ENCODE measurements at places on chromosomes 7 and 10.

DNA sequence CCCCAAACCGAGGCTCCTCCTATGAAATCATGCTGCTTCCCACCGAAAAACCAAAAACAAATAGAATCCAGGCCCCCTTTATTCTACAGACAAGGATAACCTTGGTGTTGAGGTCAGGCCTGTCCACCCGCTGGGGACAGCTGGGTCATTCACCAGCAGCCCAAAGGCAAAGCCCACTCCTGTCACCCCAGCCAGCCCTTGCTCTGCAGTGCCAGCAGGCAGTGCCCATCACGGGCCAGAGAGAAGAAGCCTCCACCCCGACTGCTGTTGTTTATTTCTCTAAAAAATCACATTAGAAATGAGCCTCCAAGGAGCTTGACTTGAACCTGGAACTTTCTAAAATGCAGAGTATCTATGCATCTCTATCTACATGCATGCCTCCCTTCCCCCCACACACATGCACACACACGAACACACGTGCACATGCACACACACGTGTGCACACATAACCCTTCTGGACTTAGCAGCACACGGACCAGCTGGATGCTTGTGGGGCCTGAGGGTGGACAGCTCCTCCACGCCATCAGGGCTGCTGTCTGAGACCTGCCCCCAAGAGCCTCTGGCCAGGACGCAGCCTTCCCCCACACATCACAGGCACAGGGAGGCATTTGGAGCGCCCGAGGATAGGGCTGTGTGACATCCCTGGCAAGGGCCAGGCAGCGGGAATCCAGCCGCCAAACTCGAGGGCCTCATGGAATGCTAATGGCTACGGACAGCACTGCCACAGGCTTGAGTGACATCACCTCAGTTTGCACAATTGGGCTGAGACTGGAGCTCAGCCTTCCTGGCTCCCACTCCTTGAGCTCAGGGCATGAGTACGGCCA lies 22.8 kb downstream of the PRKAG2 start:
- DNase-seq, result no peak

DNA sequence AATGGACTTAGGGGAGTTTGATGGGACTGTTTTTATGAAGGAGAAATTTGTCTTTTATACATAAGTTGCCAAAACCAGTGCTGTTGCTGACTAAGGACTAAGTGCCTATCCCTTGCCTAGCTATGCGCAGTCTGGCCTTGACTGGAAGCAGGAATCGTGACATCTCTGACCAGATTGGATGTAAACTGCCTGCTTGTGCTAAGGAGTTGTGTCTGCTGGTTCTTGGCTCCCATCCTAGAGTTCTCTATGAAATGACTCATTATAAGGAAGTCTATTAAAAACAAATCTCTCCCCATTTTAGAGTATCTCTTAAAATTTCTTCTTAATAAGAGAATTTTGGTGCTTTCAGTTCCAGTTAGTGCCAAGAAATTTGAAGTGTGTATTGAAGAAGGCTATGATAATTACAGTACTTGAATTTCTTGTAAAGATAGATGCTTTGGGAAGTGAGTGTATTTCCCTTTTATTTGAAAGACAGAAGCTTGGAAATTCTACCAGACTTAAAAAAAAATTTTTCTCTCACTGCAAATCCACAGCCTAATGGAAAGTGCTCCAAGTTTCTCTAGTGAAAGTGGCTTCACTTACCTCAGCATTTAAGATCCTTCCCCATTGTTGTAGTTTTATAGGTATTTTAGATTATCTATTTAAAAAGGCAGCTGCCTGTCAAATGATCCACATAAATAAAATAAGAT lies 77.6 kb downstream of the BICC1 start:
- DNase-seq, result no peak

- no peak for DNase-seq
Observed at GRCh38 chr10:103645141-103646054, 151.9 kb downstream of the NEURL1 start.

DNA sequence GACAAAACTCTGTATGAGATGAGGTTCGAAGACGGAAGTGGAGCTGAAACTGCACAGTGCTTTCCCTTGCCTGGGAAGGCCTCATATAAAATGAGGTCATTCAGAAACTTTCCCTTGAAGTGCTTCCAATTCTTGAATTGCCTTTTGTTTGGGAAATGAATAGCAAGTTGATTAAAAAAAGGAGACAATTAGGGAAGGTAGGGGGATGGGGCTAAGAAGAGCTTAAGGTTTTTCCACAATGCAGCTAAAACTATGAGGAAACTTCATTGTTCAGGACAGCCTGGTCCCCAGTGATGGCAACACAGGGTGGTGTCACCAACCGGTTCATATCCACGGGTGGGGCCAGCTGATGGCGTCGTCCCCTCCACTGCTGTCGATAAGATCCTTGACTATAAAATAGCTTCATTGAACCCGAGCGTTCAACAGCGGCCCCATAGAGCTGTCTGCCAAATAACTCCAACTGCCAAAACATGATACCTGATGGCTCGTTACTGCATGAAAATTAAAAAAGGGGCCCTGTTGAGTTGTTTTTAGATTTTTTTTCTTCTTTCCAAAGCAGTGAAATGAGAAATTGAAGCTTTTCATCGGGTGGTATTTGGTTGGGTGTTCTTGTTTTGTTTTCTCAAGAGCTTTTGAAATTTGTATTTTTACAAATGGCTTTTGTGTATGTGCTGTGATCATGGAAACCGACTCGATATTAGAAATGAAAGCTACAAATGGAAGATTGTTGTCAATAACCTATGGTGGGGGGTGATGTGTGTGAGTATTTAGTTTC lies 2.8 kb upstream of the CELF2 start:
- DNase-seq, result no peak

- no peak for DNase-seq
Observed at GRCh38 chr10:19713159-19713558, 103.1 kb upstream of the PLXDC2 start.

DNA sequence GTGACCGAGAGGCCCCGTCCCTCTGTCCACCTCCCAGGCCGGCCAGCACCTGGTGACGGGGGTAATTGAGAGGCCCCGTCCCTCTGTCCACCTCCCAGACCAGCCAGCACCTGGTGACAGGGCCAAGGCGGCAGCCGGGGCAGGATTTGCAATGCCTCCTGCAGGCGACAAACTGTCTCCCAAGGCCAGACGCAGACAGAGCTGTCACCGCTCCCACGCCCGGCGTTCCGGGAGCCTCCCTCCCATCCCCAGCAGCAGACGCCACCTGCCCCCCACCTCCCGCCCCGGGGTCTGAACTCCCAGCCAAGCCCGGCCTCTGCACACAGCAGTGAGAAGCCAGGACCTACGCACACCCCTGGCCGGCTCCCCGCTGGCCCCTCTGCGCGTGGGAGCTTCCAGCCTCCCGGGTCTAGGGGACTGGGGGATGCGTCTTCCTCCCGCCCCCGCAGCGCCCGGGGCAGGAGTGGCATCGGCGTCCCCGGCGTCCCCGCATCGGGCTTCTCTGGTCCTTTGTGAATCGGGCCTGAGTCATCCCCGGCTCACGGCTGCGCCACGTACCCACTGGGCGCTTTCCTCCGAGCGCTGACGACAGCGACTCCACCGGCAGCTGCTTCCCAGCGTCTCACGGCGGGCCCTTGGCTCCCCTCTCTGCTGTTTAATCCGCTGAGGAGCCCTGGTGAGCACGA lies 95.1 kb upstream of the DIP2C start:
- peak; percentile 57 for DNase-seq

DNA sequence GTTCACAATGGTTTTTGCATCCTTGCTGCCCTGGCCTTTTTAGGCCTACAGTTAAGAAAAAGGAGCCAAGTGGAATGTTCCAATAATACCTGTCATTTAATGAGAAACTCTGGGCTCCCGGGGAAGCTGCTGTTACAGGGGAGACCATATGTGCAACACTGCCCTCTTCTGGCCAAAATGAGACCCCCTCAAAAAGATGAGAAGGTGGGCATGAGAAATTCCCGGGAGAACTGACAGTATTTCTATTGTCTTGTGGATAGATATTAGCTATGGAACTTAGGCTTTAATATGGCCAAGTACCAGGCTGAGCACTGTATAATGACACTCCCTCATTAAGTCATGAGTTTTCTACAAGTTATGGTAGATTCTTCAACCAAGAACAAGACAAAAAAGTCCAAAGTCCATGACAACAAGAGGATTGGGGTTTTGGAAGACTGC lies 99.4 kb downstream of the CCDC3 start:
- DNase-seq, result peak; percentile 84

GRCh38 chr10:67779465-67780203 lies 58.4 kb downstream of the DNAJC12 start:
- DNase-seq, result no peak

- DNase-seq, result peak; percentile 50
Observed at GRCh38 chr10:119650692-119651513, at the start of gene BAG3. BAG3 (plus strand) TSS chr10:119651380; CDS start chr10:119651676, 296 bp downstream.

- no peak for DNase-seq
Observed at GRCh38 chr7:4308205-4308590, 373.9 kb upstream of the FOXK1 start.

GRCh38 chr7:51182636-51183166 lies 133.9 kb downstream of the COBL start:
- no peak for DNase-seq

GRCh38 chr7:2922348-2922691 lies 78.2 kb upstream of the GNA12 start:
- DNase-seq, result no peak

- no peak for DNase-seq
Observed at GRCh38 chr10:63574011-63574410, 52.8 kb downstream of the REEP3 start.

DNA sequence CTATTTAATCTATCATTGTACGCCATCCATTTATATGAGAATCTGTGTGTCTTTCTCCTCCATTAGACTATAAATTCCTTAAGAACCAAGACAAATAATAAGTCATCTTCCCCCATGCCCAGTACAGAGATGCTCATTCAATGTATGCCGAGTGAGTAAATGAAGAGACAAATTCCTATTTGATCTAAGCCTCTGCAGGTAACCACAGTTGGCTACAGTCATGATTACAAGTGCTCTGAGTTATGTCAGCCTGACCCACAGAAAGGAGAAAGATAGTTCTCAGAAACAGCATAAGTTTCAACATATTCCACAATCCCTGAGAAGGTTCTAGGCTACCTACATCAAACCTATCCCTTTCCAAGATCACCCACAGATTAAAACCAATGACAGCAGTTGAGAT lies 46.1 kb downstream of the MPP7 start:
- DNase-seq, result no peak

- DNase-seq, result no peak
Observed at GRCh38 chr10:32112055-32112454, 55.8 kb upstream of the KIF5B start.

DNA sequence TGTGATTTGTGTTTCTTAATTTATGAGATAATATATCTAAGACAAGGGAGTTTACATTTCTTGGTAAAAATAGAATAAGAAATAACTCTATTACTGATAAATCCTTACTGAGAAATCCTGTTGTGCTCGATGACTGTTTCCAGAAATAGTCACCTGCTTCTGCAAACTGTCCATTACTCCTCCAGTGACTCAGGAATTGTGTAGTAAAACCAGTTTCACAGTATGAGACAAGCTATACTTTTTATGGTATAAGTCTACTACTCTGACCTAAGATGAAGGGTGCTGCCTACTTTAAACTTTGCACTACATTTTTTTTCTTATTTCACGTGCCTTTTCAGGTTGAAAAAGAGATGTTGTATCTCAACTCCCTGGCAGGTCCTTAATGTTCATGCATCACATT lies 6.8 kb upstream of the ANKRD22 start:
- DNase-seq, result no peak

- DNase-seq, result no peak
Observed at GRCh38 chr10:86862373-86862772, 95.0 kb downstream of the MMRN2 start.

- no peak for DNase-seq
Observed at GRCh38 chr7:136006208-136006607, 29.0 kb upstream of the MTPN start.

DNA sequence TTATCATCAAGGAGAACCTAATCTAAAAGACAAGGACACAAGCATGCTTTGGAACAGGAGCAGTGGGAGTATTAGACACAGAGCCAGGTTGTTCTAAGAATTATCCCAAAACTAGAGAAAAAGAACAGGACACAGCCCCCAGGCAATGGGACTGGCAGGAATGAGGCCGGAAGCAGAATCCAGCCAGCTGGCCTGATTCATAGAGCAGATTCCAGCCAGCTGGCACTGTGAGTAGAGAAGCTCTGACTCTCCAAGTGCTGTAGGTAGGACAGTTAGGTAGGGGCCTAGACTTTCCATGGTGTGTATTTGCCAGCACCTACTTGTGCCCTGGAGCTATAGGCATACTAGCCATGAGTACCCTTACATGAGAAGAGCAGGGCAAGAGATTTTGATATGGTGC lies 13.3 kb upstream of the RAB18 start:
- DNase-seq, result no peak

GRCh38 chr7:45686441-45687184 lies 112.4 kb downstream of the ADCY1 start:
- DNase-seq, result no peak

DNA sequence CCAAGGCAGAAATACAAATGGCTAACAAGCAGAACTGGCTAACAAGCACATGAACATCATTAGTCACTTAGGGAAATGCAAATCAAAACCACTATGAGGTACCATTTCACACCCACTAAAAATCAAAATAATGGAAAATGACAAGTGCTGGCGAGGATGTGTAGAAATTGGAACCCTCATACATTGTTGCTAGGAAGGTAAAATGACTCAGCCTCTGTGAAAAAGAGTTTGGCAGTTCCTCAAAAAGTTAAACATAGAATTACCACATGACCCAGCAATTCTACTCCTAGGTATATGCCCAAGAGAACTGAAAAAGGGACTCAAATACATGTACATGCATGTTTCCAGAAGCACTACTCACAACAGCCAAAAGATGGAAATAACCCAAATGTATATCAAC lies 52.8 kb upstream of the ANAPC16 start:
- no peak for DNase-seq

- DNase-seq, result no peak
Observed at GRCh38 chr10:112970021-112970420, 20.0 kb downstream of the TCF7L2 start.

DNA sequence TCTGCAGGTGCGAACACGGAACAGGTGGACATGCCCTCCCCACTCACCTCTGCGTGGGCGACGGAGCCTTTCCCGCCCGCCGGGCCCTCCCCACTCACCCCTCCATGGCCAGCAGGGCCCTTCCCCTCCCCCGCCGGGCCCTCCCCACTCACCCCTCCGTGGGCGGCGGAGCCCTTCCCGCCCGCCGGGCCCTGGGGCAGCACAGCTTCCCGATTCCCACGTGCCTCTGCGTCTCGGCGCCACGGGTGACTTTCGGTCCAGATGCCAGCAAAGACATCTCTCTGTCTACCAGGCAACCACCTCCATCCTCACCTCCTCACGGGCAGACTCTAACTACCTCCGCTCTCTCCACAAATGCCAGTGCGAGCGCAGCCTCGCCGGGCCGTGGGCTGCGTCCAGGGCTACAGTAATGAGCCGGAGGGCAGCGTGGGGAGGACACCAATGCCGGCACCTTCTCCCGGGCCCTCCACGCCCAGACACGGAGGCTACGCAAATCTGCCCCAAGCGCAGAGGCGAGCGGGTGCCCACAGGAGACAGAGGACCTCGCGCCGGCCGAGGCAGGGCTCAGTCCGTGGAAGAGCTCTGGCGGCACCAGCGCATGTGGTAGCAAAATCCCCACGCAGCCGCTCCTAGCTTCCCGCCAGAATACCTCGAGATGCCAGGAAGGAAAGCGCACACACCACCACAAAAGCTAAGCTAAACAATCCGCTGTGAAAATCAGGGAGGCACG lies 21.8 kb downstream of the GPER1 start:
- DNase-seq, result no peak

Data from H1 (cell line).